ENCODE measurements at places on chromosomes 1 and 21. TPM values are rescaled to one million over a fixed set of nuclear protein-coding genes. Genes with fewer than 3 reads are reported as not detected.

Gene POU3F1
- total RNA-seq, result 8.6 TPM

Gene FAM167B
- 0.31 TPM for total RNA-seq

Gene MRPL55
- total RNA-seq, result 81.2 TPM

Gene CD244
- not detected for total RNA-seq

Gene CRABP2
- total RNA-seq, result 35.1 TPM

Gene COL8A2
- 5.0 TPM for total RNA-seq

Measured in GM23338 (cell line).